ENCODE measurements at places on chromosomes 7 and 10.

GRCh38 chr7:102973096-102973802 is 60.4 kb downstream of the LRRC17 start:
- DNase-seq: no peak

DNA sequence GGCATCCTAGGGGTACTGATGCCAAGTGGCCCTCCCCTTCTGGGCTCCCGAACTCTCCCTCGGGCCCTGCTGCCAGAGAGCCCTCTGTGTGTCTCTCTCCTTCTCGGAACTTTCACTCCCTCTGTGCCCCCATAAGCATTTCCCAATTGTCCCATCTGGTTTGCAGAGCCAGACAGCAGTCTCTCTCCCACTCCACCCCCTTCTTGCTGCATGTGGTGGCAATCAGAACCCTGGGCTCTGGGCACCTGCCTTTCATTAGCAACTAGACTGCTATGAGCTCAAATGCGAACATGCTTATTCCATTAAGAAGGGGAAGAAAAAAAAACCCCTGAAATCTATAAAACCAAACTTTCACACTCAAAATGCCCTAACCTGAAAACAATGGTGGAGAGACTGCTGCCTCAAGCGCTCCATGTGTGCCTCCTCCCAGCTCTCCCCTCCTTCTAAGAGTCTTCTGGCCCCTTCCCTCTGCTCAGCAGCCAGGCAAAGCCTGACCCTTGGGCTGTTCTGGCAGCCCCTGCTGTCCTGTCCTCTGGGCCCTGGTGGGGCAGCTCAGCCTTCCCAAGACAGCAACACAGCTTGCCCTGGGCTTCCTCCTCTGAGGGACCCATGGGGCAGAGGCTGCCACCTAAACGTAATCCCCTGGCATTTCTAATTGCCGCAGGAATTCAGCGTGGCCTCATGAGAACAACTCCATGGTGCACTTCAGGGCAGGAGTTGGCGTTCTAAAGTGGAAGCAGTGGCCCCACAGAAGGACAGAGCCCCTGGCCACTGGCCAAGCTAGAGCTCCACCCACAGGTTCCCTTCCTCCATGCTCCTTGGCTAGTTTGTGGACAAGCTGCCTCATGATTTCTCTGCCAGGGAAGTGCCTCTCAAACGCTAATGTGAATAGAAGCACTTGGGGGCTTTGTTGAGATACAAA is 415.4 kb downstream of the PLXNA4 start:
- DNase-seq: no peak

DNA sequence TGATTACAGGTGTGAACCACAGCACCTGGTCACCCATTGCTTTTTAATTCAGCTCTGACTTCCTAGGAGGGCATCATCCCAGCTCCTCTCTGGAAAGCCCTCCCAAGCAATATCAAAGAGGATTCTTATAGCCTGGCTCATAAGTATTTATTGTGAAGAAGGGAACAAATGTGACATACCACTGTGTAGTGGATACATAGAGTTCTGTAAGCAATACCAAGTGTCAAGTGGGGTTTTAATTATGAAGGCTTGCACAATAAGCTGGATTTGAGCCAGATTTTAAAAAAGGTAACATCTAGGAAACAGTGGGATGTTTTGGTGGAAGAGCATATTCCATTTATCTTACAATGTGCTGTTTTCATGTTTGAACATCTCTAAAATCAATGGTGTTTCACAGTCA is 19.0 kb upstream of the PRTFDC1 start:
- no peak for DNase-seq

GRCh38 chr10:122802282-122802681 is 43.4 kb downstream of the CUZD1 start:
- no peak for DNase-seq

GRCh38 chr7:30168835-30169573 is 34.2 kb downstream of the MTURN start:
- DNase-seq: no peak

Data from HuH-7.5 (cell line).